Skin of body (tissue), 3 donors: ENCODE measurements at places on chromosomes 7 and 10.

GRCh38 chr7:74498996-74499834 lies 45.5 kb downstream of the GTF2IRD1 start:
- no peak for DNase-seq

DNA sequence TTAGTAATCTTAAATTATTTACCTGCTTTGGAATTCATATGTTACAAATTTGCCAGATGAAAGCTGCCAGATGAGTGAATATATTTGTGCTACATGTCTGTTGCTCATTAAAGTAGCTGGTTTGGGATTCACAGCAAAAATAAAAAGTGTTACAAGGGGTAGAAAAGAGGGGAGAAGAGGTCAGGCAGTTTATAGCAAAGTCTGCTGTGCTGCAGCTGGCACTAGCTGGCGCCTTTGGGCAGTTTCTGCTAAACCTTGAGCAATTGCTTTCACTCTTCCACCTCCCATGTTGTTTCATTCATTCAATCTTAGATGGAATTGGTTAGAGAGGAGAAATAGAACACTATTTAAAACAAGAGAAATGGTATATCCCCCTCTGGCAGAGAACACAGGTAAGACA lies 404.1 kb upstream of the LRGUK start:
- DNase-seq, result no peak

DNA sequence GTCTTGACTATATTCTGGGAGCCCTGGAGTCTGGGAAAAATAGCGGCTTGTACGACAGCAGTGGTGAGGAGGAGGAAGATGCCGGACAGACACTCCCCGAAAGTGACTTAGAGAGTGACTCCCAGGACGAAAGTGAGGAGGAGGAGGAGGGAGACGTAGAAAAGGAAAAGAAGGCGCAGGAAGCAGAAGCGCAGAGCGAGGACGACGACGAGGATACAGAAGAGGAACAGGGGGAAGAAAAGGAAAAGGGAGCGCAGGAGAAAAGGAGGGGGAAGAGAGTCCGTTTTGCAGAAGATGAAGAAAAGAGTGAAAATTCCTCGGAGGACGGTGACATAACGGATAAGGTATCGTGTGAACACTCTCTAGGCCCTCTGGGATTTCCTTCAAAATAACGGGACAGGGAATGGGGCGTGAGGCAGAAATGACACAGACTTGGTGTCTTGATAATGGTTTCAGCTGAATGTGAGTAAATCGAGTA lies 908 bp downstream of the NOM1 start:
- no peak for DNase-seq

DNA sequence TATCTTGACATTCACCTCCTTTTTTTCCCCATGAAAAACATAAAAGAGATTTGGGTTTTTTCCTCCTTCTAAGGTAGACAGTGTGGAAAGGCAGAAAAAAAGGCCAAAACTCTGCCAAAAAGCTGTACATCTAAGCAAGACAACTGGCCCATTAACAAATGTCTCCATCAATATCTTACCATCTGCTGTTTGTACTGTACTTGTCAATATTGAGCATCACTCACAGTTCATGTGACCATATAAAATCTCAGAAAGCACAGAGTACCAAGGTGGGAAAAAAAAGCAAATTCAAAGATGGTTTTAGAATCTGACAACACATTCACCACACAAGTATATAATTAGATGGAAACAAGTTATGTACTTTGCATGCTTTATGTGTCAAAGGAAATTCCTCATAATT lies 52.6 kb downstream of the CACNA2D1 start:
- DNase-seq, result no peak

- DNase-seq, result no peak
These were observed 33.9 kb upstream of the CTTNBP2 start for GRCh38 chr7:117907049-117907640.

GRCh38 chr7:82441669-82442478 lies 1.7 kb downstream of the CACNA2D1 start:
- no peak for DNase-seq

DNA sequence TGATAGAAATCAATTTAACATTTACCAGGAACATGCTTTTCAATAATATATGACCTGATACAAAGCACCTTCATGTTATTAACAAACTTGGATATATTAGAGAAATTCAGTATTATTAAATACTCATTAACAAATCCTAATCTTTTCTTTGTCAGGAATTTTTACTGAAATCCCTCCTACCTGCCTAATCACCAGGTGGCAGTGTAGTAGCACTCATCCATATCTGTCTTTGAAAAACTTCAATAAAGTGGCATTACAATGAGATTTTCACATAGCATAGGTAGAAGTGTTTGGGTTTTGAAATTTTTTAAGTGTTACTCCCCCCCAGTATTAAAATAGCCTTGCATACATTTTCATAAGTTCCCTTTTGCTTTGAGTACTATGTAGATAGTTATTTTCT lies 1246.6 kb upstream of the LRRN3 start:
- no peak for DNase-seq

- DNase-seq, result peak; percentile 46
These were observed 131.0 kb downstream of the CXCL12 start for GRCh38 chr10:44253769-44254462.

DNA sequence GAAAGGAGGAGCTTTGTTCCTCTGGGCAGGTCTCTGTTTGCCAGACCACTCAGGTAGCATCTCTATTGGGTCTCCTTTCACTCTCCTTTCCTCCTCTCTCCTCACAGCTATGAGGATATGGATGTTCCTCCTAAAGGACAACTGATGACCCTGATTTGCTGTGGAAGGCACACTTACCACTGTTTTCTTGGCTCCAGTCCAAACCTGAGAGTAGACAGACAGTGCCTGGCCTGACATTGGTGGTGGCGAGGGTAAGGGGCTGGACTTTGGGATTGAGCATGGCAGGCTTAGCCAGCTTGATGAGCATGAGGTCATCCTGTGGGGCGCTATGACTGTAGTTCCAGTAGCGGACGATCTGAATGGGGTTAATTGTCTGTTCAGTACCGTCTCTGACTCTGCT lies 3.6 kb downstream of the PRSS37 start:
- DNase-seq, result no peak

DNA sequence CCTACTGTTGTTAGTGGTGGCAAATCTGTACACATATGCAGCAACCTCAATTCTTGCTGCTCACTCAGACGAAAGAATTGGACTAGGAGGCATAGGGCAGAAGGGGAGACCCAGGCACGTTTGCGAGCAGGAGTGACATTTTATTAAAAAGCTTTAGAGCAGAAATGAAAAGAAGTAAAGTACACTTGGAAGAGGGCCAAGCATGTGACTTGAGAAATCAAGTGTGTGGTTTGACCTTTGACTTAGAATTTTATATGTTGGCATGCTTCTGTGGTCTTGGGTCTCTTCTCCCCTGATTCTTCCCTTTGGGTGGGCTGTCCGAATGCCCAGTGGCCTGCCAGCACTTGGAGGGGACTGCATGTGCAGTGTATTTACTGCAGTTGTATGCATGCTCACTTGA lies 205.5 kb upstream of the SEMA3D start:
- DNase-seq, result no peak

DNA sequence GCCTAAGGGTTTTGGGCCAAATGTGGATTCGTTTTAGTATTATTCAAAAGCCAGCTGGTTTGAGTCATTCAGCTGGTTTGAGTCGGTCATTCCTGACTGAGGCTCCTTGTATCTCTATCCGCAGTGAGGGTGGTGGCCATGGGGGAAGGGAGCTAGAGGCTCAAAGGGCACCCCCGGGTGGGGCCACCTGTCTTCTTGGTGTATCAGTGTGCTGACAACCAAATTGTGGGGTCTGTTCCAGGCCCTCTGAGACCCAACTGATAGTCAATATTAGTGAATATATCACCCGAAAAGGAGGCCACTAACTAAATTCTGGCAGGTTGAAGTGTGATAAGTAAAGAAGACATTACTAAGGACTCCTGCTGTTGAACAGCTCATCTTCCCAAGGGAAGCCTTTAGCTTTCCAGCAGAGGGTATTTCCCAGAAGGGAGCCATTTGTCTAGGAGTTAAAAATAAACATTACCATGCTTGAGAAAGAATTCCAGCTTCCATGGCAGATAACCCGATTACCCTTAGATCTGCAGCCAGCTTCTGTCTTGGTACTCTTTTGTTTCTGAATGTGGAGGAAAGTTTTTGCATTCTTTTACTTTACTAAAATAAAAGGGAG lies 29.9 kb upstream of the DDX50 start:
- DNase-seq, result peak; percentile 27

GRCh38 chr7:73851410-73852338 lies 9.3 kb upstream of the TMEM270 start:
- peak; percentile 67 for DNase-seq

DNA sequence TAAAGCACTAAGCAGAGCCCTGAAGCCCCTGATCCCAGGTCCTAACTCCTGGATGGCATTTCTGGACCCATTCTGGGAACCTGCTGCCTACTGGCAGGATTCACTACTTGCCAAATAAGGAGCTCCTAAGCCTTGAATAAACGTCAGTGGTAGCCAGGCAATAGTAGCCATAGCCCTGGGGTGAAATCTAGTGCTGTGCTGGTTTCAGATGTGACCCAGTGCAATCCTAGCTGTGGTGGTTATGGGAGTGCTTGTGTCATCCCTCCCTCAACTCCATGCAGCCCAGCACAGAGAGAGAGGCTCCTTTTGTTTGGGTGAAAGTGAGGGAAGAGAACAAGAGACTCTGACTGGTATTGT lies 43.7 kb downstream of the PCLO start:
- DNase-seq, result no peak

DNA sequence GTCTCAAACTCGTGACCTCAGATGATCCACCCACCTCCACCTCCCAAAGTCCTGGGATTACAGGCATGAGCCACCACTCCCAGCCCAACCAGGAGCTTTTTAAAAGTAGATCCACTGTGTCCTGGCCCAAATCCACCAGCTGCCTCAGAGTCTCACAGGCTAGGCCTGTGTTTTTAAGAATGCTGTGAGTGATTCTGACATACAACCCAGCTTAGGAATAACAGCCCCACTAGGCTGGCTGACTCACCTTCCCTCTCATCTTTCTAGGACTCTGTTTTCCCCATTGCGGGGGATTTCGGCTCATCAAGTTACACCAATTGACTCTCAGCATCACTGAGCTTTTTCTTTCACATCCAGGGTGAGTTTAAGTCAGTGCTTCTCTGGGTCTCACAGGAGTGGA lies 207.6 kb downstream of the SKIDA1 start:
- no peak for DNase-seq

DNA sequence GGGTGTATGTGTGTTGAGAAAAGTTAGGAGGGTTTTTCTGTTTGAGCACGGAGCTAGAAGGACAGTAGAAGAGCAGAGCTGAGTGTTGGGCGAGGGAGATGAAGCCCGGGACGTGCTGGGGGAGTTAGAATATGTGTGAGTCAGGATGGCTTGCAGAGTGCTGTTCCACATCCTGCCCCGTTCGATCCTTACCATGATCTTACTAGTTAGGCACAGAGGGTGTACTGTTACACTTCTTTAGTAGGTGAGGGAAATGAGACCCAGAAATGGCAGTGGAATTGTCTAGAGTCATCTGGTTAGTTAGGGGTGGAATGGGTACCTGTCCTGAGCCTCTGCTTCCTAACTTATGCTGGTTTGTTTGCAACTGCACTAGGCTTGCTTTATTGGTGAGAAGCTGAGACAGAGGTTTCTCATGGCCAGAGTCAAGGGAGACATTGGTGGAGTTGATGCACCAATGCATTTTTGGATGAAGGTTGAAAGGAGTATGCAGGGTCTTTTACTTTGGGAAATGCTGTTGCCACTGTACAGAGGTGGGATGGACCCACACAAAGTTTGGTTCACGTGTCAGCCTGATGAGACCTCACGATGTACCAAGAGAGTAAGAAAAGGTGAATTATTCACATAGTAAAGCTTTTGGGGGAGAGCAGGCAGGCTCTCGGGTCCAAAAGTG lies 42.4 kb downstream of the CCNY start:
- no peak for DNase-seq

- peak; percentile 32 for DNase-seq
These were observed 71.3 kb upstream of the EN2 start for GRCh38 chr7:155386608-155387007.

GRCh38 chr10:56091872-56092271 lies 269.2 kb downstream of the ZWINT start:
- DNase-seq, result no peak

DNA sequence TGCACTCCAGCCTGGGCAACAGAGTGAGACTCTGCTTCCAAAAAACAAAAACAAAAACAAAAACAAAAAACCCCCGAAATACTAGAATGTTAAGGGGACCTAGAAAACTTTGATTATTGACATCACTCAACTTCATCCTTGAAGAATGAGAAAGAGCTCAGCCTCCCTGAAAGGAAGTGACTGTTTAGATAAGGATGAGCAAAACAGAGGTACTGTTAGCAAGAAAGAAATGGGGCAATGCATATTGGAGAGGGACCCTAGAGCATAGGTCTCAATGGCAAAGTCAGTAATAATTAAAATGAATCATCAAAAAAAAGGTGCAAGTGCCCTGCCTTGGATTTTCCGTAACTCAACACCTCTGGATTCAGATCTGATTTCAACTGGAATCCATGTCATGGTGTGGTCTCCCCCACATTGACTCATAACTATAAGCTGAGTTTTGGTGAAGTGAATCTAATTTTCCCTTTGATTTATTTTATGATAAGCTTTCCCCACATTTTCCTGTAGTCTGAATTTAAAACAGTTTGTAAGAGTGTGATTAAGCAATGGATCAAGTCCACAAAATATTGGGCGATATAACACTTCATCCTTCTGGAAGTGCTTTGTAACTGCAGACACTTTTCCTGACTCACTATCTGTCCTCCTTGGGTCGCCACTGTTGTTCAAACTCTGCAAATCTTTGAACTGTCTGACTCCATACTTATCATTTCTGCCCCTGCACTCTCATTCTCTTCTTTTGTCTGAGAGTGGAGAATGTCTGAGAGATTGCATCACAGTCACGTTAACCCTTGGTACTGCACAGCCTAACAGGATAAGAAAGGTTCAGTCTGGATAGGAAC lies 224.8 kb upstream of the LYZL1 start:
- no peak for DNase-seq

- no peak for DNase-seq
These were observed 5.8 kb downstream of the MALRD1 start for GRCh38 chr10:19054289-19054835.

- no peak for DNase-seq
These were observed 705.0 kb downstream of the AUTS2 start for GRCh38 chr7:70303309-70303708.

GRCh38 chr7:102149416-102149815 lies 137.3 kb upstream of the SH2B2 start:
- no peak for DNase-seq

DNA sequence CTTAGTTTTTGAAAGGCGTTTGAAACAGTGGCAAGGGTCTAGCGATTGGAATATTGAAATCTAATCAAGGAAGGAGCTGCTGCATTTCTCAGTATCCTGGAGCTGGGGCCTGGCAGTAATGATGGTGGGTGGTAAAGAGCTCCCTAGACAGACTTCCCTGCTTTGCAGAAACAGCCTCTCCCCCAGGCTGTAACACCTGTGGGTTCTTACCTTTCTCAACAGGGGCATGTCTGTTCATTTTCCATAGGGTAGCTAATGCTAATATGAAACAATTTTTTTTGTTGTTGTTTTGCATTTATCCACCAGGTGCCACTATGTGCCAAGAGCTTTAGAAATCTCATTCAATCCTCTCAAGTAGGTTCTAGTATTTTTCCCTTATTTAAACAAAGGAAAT lies 345.5 kb downstream of the REEP3 start:
- no peak for DNase-seq

GRCh38 chr7:20778063-20778721 lies 8.5 kb downstream of the SP8 start:
- no peak for DNase-seq

- DNase-seq, result no peak
These were observed 75.0 kb upstream of the SFMBT2 start for GRCh38 chr10:7485799-7486198.

- DNase-seq, result no peak
These were observed 28.1 kb downstream of the AGAP3 start for GRCh38 chr7:151114151-151115090.

GRCh38 chr10:10830293-10830986 lies 187.2 kb upstream of the CELF2 start:
- DNase-seq, result peak; percentile 88
